ENCODE measurements at places on chromosomes 7 and 10.

DNA sequence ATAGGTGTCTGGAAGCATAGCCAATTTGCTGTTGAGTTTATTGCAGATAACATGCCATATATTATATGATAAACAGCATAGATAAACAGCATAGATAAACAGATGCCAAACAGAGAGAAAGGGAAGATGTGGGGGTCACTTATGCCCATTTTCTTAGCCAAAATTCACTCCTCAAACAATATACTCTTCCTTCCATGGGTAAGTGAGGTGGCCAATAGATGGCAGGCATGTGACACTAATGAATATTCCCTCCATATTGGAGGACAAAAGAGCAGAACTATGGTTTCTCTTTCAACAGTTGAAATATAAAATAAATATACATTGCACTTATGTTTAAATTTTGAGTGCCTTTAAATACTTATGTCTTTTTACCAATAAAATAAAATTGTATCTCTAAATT is 1212.8 kb downstream of the REEP3 start:
- no peak for DNase-seq

GRCh38 chr7:18638594-18639452 is 143.3 kb downstream of the HDAC9 start:
- no peak for DNase-seq

DNA sequence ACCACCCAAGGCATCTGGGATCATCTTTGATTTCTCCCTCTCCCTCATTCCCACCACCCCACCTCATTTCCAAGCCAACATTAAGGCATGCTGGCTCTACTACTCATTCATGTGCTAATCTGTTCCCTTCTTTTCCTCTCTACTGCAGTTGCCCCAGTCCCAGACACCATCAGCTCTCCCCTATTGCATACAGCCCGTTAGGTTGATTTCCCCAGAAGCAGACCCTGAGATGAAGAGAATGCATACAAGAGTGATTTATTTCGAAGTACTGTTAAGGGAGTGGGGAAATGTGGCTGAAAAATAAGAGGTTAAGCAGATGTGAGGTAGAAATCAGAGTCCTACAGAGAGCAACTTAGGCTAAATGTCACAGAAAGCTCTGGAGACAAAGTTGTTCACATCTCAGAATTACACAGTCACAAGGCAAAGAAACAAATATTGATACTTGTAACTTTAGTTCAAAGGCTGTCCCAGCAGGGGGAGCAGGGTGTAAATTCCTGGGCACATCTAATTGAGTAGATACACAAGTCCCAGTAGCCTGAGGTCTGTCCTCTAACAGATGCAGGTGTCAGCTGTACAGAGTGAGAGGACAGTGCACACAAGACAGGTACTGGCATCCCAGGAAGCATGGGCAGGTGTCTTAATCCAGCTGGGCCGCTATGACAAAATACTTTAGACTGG is 20.9 kb downstream of the AKR1D1 start:
- no peak for DNase-seq

GRCh38 chr10:86289577-86289868 is 77.1 kb downstream of the GRID1 start:
- no peak for DNase-seq

DNA sequence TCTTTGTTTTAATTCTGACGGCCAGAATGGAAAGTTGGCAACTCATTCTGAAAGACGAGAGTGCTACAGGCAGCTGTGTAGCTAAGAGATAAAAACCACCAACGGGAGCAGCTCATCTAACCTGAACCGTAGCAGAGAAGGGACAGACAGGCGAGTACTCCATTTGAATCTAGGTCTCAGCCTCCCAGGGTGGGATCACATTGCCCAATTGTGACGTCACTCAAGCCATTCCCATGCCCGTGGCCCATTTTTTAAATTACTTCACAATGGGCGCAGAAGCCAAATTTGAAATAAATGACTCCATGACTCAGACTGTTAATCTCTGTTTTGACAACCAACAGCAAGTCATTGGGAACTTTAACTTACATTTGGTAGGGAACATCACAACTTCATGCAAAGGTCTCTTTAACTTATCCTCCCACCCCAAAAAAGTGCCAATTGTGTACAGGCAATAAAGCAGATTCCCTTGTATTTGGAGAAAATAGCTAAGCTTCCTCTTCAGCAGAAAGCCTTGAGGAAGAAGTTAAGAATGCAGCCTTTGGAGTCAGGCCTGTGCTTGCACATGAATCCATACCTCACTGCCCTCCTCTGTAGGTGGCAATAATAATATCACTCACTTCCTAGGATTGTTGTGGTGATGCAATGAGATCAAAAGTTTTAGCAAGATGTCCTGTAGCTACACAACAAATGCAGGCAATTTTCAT is 93.2 kb upstream of the KIF5B start:
- DNase-seq: no peak

DNA sequence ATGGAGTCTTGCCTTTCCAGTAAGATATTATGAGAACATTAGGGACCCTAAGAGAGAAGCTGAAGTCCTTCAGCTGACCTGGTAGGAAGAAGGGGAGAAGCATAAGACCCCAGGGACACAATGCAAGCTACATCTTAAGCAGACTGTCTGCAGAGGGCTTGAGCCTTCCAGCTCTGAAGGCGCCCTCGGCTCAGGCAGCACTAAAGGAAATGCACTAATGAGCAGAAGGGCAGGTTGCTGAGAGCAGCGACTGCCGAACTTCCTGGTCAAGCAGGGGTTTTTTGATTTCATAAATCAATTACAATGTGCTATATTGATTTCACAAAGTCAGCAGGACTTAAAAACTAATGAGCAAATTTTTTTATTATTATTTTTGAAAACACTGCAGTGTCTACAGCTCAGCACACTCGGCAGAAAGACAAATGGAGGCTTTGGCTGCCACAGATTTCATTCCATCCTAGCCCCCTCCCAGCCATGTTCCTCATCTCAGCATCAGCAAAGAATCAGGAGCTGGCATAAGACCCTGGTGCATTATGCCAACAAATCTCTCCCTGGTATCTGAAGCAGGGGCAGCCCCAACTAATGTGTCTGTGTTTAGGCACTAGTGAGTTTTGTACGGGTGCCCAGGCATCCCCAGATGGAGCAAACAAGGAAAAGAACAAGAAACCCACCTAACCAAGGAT is 57.1 kb downstream of the LRRTM3 start:
- DNase-seq: no peak

DNA sequence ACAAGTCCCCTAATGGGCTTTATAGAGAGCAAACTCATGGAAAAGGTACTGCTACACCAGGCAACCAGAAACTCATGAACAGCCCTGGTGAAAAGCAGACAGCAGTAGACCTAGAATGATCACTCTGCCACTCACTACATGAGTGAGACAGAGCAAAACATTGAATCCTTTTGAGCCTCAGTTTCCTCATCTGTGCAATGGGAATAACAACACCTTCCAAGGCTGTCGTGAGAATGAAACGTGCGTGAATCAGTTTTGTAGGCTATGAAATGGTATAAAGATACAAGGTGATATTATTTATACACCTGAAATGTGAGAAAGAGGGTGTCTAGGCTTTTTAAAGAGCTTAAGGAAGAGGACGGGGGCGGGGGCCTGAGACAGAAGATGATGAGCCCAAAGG is 14.3 kb upstream of the PROSER2 start:
- DNase-seq: no peak

DNA sequence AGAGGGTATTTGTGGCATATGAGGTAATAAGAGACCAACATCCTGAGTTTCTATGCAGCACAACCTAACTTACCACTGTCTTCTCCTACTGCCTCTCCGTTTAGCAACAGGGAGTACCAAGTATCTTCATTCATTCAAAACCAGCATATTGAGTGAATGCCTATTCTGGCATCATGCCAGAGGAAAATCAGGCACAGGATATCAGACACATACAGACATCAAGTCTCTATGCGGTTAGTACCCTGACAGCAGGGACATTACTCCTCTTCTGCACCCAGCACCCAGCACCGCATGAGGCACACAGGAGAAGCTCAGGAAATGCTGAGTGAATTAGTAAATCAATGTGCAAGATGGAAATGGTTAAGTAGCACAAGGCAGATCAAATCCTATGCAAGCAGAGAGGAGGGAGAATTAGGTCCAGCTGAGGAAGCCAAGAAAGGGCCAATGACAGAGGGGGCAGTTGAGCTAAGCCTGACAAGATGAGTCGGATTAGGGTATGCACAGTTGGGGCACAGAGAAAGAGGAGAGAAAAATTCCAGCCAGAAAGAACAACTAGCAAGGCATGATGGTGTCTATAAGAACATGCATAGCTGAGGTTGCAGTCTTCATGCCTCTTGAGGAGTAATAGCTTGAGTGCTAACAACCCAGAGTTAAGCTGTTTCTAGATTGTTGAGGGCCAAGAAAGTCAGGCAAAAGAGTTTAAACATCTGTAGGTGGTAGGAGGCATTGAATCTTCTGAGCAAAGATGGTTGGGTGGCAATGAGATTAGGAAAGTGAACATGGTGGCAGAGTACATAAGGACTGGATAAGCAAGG is 146.0 kb downstream of the PLXNA4 start:
- no peak for DNase-seq
